Stimulated activated naive CD8-positive, alpha-beta T cell treated with anti-CD3 and anti-CD28 coated beads, Interleukin-15, Interleukin-2, amounts not matched to agents 100 U/mL and 50 U/mL, for 24 hours (primary cell): ENCODE measurements at places on chromosomes 2 and 18.

DNA sequence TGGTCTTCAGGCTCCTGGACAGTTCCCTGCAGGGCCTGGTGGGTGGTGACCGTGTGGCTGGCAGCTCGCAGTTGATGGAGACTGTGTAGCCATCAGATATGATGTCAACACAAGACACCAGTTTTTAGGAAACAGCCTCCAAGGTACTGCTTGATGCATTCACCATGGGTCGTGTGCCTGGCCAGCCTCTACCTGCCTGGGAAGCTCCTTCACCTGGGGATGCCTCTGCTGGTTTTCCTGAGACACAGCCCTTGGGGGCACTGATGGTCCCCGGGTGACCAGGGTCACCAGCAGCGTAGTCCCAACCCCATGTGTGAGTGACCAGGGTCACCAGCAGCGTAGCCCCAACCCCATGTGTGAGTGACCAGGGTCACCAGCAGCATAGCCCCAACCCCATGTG is 33.6 kb upstream of the KCNG2 start:
- DNase-seq, result no peak

- no peak for DNase-seq
These were observed 81.8 kb upstream of the SH3BP4 start for GRCh38 chr2:234869969-234870368.

- DNase-seq, result peak; percentile 94
These were observed 70.7 kb downstream of the PLB1 start for GRCh38 chr2:28566521-28567041.

DNA sequence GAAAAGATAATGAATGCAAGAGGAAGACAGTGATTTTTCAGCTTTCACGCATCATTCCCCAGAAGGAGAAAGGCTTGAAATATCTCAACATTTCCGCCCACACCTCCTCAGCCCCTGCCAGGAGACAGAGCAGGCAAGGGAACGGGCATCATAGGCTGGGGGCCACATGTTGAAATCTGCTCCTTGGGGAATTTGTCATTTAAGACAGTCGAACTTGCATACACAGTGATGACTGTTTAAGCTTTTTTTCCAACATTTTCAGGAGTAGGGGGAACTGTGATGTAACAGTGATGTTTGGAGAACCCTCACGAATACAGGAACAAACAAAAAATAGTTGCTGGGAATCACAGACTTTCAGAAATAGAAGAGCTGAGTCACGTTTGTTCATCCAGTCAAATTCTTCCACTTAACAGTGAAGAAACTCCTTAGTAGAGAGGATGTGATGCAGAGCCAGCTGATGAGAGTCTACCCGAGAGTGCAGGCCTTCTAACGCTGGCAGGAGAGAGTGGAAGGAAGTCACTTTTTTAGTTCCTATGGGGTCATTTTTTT is 266.8 kb downstream of the ALPK2 start:
- DNase-seq, result no peak

- DNase-seq, result no peak
These were observed 65.4 kb downstream of the PID1 start for GRCh38 chr2:229205704-229206103.

DNA sequence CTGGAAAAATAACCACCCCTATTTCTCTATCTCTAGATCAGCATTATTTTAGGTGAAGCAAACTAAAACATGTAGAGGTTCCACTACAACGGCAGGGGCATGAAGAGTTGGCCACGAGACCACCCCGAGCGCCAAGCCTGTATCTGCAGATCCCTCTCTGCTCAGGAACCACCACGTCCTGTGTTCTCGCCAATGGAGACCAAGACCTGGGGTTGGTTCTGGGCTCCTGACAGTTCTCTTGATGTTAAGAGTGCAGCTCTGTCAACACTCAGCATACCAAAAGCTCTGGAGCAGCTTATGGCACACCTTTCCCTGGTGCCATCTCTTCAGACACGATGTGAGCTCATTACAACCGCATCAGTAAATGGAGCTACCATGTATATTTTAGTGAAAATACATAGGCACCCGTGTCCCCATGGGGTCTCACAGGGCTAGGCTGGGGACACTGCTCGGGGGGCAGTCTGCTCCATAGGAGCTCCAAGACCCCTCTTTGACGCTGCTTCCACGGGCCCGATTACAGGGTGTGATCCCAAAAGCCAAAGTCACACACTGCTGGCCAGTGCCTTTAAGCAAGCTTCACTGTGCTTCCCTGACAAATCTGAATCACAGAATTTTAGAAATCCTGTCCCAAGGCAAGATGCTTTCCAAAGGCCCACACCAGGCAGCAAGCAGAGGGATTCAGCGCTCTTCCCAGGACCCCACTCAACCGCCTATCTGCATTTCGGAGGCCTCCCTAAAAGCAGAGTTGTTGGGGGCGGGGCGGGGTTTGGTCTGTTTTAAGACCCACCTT is 72.2 kb downstream of the EMILIN2 start:
- no peak for DNase-seq

DNA sequence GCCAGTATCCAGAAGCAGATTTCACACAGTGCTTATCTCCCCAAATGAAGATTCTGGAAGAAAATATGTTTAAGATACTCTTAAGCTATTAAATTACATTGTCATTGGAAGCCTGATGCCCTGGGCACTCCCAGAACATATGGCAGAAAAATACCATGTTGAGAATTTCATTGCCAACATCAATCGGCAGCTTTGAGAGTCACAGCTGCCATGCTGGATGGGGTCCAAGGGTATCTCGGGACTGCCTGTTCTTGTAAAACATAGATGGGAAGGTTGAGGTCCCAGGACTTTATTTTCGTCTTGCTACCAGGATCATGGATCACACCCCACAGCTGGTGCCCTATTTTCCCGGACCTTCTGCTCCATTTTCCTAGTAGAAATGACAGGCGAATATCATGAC is 632.5 kb downstream of the SUCLG1 start:
- DNase-seq, result no peak

- no peak for DNase-seq
These were observed 42.0 kb downstream of the RTP5 start for GRCh38 chr2:241911551-241911950.

- no peak for DNase-seq
These were observed 30.9 kb upstream of the DOCK10 start for GRCh38 chr2:225073198-225073597.

DNA sequence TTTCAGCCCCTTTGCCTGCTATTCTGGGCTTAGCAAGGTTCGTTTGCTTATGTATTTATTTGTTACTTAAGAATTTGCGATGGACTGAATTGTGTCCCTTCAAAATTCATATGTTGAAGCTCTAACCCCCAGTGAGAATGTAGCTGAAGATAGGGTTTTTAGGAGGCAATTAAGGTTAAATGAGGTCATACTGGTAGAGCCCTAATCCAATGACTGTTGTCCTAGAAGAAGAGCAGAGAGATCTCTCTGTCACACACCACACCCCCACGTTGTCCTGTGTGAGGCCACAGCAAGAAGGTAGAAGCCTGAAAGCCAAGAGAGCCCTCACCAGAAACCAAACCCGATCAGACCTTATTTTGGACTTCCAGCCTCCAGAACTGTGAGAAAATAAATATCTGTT is 66.7 kb downstream of the KIAA1328 start:
- DNase-seq, result no peak
